T-helper 17 cell (primary cell): ENCODE measurements at places on chromosomes 4 and X. TPM values are rescaled to one million over a fixed set of nuclear protein-coding genes. Genes with fewer than 3 reads are reported as not detected.
A peak's percentile ranks its signal among the peaks of the same experiment; 100 is the strongest.

AGA gene
- 13.5 TPM for total RNA-seq

DNA sequence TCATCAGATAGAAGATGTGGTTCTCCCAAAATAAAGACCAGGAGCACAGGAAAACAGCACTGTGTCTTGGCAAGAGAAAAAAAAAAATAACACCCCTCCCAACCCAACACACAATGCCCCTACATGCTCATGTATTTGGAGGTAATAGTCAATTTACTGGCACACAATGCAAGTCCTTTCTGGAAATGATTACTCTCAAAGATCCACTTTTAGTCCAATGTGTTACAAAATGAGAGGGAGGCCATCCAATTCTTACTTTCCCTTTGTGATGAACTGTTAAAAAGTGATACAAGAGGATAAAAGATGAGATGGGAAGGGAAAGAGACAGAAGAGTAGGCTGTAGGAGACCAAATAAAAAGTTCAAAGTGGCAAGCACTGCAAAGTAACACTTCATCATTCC, 180.3 kb upstream of the DKK2 start:
- no peaks in the 10 kb centered on the region for H3K4me1 ChIP-seq
- H3K27ac ChIP-seq: no peak overlapping the region
- no peaks in the 10 kb centered on the region for H3K36me3 ChIP-seq
- no peak for DNase-seq
- no peak overlapping the region for H3K4me3 ChIP-seq
- H3K27me3 ChIP-seq: peaks cover 6% of the 10 kb centered on the region

- peaks cover 2% of the 10 kb centered on the region for H3K36me3 ChIP-seq
- no peak for DNase-seq
- no peak overlapping the region for H3K4me3 ChIP-seq
- peaks cover 8% of the 10 kb centered on the region for H3K4me1 ChIP-seq
- no peak overlapping the region for H3K27ac ChIP-seq
These were observed 28.9 kb upstream of the SMIM31 start for GRCh38 chr4:164725066-164725465.

RAPGEF2 gene
- total RNA-seq: 35.0 TPM

MTMR1 gene
- 45.6 TPM for total RNA-seq

- no peak overlapping the region for H3K27ac ChIP-seq
- no peak overlapping the region for H3K4me3 ChIP-seq
These were observed 2.7 kb downstream of the PDLIM5 start for GRCh38 chr4:94454405-94454804.

DNA sequence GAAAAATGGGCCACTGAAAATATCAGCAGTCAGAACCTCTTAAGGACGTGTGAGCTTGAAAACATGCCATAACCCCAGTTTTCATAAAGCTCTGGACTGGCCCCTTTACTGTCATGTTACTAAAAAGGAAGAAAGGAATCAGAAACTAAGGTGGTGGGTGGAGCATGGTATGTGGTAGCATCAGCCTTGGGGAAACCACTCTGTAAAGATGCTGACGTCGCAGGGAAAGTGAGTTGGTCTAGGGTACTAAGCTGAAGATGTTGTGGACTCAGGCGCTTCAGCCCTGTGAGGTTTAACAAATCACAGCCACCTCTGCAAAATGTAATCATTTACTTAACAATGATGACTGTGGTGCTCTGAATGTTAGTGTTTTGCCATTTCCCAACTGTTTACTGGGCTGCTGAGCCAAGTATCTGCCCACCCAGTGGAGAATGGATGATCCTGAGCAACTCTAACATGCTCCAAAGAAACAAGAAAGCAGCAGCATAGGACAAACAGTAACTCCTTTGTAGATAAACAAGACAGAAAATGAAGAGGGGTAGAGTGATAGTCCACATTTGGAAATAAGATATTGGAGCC, 33.4 kb downstream of the C4orf54 start:
- H3K4me3 ChIP-seq: no peak overlapping the region
- H3K27ac ChIP-seq: no peak overlapping the region
- no peaks in the 10 kb centered on the region for H3K36me3 ChIP-seq
- DNase-seq: no peak

DNA sequence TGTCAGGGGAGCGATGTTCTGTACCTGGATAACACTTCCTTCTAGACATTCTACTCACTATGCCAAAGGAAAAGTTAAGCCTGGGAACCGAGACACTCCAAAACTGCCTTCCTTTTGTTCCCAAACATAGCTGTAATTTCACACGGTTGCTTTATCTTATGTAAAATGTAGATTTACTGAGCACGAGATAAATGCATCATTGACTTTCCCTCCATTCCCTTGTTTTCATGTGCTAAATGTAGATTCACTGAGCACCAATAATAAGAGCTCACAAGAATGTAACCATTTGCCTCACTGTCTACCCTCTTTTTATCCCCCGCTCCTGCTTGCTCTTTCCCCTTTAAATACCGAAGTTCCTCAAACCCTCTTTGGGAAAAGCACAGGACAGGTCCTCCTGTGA, 10.7 kb upstream of the PPEF2 start:
- DNase-seq: no peak
- no peak overlapping the region for H3K4me3 ChIP-seq
- peaks cover 2% of the 10 kb centered on the region for H3K4me1 ChIP-seq
- H3K27me3 ChIP-seq: no peaks in the 10 kb centered on the region
- peaks cover 14% of the 10 kb centered on the region for H3K36me3 ChIP-seq

- no peak overlapping the region for H3K27ac ChIP-seq
- H3K27me3 ChIP-seq: no peaks in the 10 kb centered on the region
- H3K4me3 ChIP-seq: no peak overlapping the region
- H3K36me3 ChIP-seq: no peaks in the 10 kb centered on the region
- DNase-seq: no peak
These were observed 129.8 kb downstream of the SLC7A11 start for GRCh38 chr4:138112389-138112788.

MMGT1 gene
- total RNA-seq: 29.9 TPM

CT45A5 gene
- total RNA-seq: not detected

ADH6 gene
- total RNA-seq: not detected

AWAT2 gene
- total RNA-seq: not detected

DNA sequence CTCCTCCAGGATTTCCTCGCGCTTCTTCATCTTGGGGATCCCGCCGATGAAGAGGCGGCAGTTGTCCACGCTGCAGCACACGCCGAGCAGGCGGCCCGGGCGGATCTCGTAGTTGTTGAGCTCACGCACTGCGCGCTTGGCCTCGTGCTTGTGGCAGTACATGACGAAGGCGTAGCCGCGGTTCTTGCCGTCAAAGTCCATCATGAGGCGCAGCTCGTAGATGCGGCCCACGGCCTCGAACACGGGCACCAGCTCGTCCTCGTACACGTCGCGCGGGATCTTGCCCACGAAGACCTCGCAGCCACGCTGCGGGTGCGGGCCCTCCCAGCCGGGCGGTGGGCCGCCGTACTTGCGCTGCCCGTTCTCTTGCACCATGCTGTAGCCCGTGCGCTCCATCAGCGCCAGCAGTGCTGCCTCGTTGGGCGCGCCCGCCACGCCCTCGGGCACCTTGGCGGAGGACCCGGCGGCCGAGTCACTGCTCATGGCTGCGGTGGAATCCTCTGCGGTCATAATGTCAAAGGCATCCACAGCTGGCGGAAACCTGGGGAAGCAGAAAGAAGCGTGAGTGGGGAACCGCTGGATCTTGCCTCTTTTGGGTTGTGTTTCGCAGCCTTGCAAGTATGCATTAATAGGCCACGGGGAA, 103.4 kb downstream of the CHRNA9 start:
- peaks cover 5% of the 10 kb centered on the region for H3K27me3 ChIP-seq
- H3K36me3 ChIP-seq: no peaks in the 10 kb centered on the region
- DNase-seq: no peak
- no peak overlapping the region for H3K4me3 ChIP-seq
- H3K27ac ChIP-seq: no peak overlapping the region
- peaks cover 15% of the 10 kb centered on the region for H3K4me1 ChIP-seq

MOSPD2 gene
- total RNA-seq: 6.2 TPM

CACNA1F gene
- total RNA-seq: 0.47 TPM

PDLIM3 gene
- not detected for total RNA-seq

DNA sequence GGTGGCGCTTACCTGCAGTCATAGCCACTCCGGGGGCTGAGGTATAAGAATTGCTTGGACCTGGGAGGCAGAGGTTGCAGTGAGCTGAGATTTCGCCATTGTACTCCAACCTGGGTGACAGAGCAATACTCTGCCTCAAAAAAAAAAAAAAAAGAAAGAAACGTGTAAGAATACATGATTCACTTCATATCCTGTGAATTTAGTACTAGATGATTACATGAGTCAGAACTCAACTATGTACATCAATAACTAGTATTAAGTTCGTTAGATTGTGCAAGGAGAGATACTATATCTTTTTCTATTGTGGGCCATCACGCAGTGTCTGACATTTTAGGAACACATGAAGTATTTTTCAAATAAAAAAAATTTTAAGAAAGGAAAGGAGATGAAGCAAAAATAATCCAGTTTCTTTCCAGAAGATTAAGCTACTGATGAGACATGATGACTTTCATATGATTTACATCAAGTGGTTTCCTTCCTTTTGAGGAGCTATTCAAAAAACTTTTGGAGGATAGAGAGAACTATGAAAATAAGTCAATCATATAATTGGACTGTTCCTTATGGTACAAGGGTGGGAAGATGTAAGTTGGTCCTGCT, 64.7 kb upstream of the EXOC1L start:
- no peak overlapping the region for H3K4me3 ChIP-seq
- H3K4me1 ChIP-seq: peaks cover 4% of the 10 kb centered on the region
- H3K27me3 ChIP-seq: peaks cover 6% of the 10 kb centered on the region
- H3K36me3 ChIP-seq: no peaks in the 10 kb centered on the region
- no peak overlapping the region for H3K27ac ChIP-seq

- H3K27ac ChIP-seq: no peak overlapping the region
- no peak for DNase-seq
- H3K4me3 ChIP-seq: no peak overlapping the region
- peaks cover 2% of the 10 kb centered on the region for H3K36me3 ChIP-seq
- peaks cover 10% of the 10 kb centered on the region for H3K27me3 ChIP-seq
These were observed 48.7 kb upstream of the SRD5A3 start for GRCh38 chr4:55297346-55297745.

- H3K36me3 ChIP-seq: no peaks in the 10 kb centered on the region
- H3K4me1 ChIP-seq: no peaks in the 10 kb centered on the region
- H3K27ac ChIP-seq: no peak overlapping the region
- DNase-seq: no peak
- no peaks in the 10 kb centered on the region for H3K27me3 ChIP-seq
- H3K4me3 ChIP-seq: no peak overlapping the region
These were observed 63.3 kb downstream of the KCNIP4 start for GRCh38 chr4:21885241-21885640.

- H3K27ac ChIP-seq: no peak overlapping the region
- no peaks in the 10 kb centered on the region for H3K4me1 ChIP-seq
- peaks cover 5% of the 10 kb centered on the region for H3K27me3 ChIP-seq
- no peak overlapping the region for H3K4me3 ChIP-seq
- H3K36me3 ChIP-seq: no peaks in the 10 kb centered on the region
These were observed 55.5 kb downstream of the PJA1 start for GRCh38 chrX:69109706-69110105.

DNA sequence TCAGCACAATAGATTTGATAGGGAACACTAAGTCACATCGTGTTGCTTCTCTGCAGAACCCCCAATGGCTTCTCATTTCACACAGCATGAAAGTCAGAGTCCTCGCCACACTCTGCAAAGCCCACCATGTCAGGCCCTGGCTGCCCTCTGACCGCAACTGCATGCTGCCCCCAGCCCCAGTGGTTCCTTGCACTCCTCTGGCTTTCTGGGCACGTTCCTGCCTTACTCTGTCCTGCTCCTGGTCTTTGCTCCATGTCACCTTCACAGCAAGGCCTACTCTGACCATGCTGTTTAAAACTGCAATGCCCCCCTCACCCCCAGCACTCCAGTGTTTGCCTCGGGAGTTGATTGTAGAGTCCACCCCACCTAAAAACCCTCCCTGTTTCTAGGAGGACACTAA, 78.1 kb downstream of the EVC start:
- no peak for DNase-seq
- no peak overlapping the region for H3K4me3 ChIP-seq
- H3K36me3 ChIP-seq: peaks cover 2% of the 10 kb centered on the region
- no peaks in the 10 kb centered on the region for H3K4me1 ChIP-seq
- no peak overlapping the region for H3K27ac ChIP-seq

- DNase-seq: no peak
- H3K36me3 ChIP-seq: peaks cover 9% of the 10 kb centered on the region
- H3K4me3 ChIP-seq: peak overlapping the region; percentile 63
- peaks cover 40% of the 10 kb centered on the region for H3K4me1 ChIP-seq
- peak overlapping the region; percentile 43 for H3K27ac ChIP-seq
- no peaks in the 10 kb centered on the region for H3K27me3 ChIP-seq
These were observed 31.6 kb downstream of the ETDC start for GRCh38 chrX:135340831-135341230.

DNA sequence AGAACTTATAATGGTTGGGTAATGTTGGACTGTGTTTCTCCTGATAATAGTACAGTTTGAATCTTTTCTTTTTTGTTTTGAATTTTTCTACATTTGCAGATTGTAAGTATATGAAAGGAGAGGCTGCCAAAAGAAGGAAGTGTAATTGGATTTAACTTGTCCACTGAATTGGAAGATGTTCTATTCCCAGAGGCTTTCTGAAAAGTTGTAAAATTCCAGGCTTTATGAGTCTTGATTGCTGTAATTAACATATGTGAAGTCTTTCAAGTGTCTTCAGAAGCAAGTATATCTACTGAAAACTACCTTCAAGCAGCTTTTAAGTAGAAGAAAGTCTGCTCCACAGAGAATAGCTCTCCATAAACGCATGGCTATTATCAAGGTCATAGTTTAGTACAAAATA, 2456.4 kb downstream of the PCDH7 start:
- no peak overlapping the region for H3K4me3 ChIP-seq
- no peaks in the 10 kb centered on the region for H3K4me1 ChIP-seq
- no peak for DNase-seq
- H3K27ac ChIP-seq: no peak overlapping the region
- H3K27me3 ChIP-seq: no peaks in the 10 kb centered on the region

CNGA2 gene
- total RNA-seq: not detected
